NCI-H460 (cell line): ENCODE measurements at places on chromosomes 11 and 22.

DNA sequence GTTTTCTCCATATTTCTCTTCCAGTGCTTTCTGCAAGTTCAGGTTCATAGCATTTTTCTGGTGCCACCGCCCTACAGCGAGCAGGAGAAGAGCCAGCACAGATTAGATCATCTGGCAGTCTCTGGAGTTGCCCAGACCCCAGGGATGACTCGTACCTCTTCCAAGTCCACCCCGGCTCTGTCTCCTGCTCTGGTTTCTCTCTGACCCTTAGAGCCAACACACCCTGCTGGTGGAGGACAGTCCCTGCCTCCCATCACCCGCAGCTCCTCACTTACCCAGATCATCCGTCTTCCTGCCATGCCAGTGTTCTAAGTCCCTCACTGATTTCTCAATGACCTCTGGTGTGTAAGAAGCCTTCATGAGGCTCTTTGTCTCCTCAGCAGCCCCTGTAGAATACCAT, 28.0 kb downstream of the TST start:
- no peak for DNase-seq

DNA sequence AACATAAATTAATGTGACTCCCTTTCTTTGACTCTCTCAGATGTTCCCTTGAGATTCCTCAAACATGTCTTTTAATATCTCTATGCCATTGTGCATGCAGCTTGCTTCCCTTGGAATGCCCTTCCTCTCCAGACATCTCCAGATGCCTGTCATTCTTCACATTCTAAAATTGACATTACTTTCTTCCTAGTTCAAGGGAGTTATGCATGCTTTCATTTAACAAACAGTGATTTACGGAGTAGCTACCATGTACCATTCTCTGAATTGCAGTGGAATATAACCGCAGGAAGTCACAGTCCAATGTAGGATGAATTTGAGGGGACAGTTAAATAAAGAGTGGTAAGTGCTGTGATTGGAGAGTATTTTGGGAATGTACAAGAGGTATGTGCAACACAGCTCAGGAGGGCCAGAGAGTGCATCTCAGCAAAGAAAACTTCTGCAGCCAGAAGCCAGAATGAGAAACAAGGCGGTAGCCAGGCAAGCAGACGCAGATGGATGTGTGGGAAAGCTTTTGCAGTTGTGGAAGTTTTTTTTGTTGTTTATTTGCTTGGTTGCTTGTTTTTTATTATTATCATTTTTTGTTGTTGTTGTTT, 18.7 kb downstream of the MMP10 start:
- no peak for DNase-seq

DNA sequence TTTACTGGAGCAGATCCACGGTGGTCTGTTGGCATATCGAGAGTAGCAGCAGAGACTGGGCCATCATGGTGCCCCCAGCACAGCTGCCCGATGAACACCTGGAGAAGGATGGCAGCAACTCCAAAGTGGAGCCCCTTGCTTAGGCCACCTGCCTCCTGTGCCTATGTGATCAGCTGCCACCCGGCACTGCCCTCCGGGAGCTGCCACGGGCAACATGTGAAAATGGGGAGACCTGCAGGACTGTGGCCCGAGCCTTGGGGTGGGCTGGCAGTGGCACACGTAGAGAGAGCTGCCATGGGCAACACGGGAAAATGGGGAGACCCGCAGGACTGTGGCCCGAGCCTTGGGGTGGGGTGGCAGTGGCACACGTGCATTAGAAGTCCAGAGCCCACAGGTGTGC, 3.1 kb downstream of the FXYD2 start:
- no peak for DNase-seq

- DNase-seq = no peak
These were observed 250.6 kb upstream of the TENM4 start for GRCh38 chr11:79691445-79691844.

GRCh38 chr22:47231759-47232158, 469.3 kb downstream of the TBC1D22A start:
- no peak for DNase-seq

- DNase-seq = peak; percentile 8
These were observed 119.9 kb upstream of the TMEM45B start for GRCh38 chr11:129695571-129696308.

DNA sequence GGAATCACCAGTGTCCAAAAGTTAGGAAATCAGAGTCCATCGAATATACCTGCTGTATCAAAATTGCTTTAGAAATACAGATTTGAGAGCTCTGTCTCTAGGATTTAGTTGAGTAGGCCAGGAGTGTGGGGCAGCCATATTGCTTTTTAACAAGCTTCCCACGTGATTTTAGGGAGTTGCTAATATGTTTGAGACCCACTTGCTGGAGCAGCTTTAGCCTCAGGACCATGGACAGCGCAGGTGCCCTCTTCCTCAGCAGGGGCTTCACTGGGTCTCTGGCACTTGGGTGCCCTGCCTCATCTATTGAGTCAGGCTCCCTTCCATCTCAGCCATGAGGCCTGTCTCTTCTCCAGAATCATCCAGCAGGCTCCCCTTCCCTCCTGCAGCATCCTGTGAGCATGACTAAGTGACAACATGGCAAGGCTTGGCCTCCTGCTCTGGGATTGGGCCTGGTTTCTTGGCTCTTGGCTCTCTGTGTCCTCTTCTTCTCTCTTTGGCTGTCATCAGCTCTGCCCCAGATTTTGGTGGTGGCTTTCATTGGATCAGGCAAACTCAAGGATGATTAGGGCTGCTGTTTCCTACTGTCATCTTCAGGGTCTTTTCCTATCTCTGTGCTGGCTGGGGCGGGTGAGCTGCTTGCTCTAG, 70.0 kb downstream of the SGSM1 start:
- DNase-seq = peak; percentile 13

DNA sequence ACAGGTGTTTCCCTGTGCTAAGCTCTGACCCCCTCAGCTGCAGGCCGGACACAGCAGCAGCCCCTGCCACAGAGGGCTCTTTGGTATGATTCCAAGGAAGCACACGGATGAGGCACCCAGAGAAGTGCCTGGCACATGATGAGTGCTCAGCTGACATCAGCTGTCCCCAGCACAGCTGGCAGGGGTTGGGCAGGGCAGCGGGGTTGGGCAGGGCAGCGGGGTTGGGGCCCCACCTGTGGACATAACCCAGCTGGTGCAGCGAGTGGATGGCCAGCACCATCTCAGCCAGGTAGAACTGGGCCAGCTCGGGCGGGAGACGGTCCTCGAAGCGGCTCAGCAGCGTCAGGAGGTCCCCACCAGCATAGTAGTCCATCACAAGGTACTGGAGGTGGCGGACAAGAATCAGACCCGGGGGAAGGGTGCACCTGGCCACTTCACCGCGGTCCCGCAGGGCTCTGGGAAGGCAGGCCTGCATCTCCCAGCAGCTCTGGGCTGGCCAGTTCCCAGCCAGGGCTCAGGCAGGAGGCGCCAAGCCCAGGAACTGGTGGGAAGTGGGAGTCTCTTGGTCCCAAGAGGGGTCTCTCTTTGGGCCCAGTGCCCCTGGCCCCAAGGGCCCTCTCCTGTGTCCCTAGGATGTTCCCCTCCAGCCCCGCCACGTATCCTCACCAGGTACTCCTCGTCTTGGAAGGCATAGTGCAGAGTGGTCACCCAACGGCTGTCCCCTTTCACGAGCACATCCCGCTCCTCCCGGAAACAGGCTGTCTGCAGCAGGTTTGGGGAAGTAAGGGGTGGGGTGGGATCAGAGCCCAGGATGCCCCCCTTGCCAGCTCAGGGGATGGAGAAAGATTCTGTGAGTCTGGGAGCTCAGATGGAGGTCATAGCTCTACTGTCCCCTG, 4.3 kb downstream of the CDC42BPG start:
- DNase-seq = no peak

DNA sequence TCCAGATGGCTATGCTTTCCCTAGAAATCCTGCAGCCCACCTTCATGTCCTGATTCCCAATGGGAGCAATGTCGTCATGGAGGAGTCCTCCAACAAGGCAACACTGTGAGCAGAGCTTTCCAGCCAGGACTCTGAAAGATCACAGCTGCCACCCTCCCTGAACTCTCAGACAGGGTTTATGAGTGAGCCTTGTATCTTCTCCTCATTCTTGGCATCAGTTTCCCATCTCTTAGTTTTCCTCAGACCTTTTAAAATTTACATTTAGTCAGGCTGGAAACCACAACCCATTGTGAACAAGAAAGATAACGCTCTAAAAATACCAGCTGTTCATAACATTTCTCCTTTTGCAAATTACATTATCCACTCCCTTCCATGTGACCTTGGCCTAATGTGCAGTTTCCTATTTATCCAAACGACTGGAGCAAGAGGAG, 15.6 kb upstream of the LYVE1 start:
- DNase-seq = no peak

DNA sequence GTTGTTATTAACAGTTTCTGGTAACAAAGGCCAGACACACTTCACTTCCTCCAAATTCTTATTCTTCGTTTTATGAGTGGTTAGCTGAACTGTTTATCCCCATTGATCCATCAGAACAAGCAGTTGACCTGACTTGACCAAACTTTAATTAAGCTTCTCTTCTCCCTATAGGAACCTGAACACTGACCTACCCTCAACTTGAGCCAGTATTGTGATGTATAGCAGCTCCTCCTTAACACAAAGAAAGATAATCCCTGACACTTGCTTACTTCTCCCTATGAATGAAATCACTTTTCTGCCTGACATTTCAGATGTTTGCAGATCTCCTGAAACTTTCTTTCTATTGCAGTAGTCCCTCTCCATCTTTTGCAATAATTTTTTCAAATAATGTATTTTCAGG, 41.9 kb downstream of the ANO5 start:
- DNase-seq = no peak

GRCh38 chr11:43756575-43756974, 76.0 kb downstream of the HSD17B12 start:
- no peak for DNase-seq

GRCh38 chr11:41613326-41613725, 153.9 kb upstream of the LRRC4C start:
- DNase-seq = no peak

GRCh38 chr11:8768625-8769333, 86.2 kb downstream of the RPL27A start:
- DNase-seq = no peak

- peak; percentile 11 for DNase-seq
These were observed 55.3 kb upstream of the ALKBH3 start for GRCh38 chr11:43825217-43825816.

DNA sequence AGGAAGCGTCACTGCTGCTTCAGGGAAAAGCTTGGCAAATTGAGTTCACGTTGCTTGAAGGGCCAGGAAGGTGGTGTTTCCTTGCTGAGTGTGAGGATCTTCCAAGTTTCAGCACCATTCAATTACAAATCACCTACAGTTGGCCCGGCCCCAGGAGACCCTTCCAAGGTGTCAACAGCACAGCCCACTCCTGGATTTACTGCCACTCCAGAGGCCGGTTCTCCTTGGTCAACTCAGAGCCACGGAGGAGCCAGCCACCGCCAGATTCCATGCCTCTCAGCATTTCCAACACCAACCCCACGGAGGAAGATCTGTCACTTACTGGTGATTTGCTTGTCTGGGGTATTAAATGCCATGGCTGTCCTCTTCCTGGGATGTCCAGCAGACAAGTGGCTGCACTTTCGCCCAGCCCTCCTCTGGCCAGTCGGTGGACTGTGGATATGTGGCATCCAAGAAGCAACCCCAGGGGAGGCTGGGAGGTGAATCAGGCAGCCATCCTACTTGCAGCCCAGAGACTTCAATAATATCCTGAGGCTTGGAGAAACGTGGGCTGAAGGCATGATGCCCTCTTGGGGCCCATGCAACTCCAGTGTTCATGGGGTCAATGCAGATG, 74.1 kb upstream of the SHANK2 start:
- no peak for DNase-seq

- DNase-seq = no peak
These were observed 443.7 kb downstream of the TBC1D22A start for GRCh38 chr22:47206164-47206563.

- DNase-seq = peak; percentile 12
These were observed 43.6 kb upstream of the POU2AF1 start for GRCh38 chr11:111422494-111423249.

GRCh38 chr22:33438273-33438672, 380.1 kb upstream of the SYN3 start:
- peak; percentile 41 for DNase-seq

- DNase-seq = no peak
These were observed 15.9 kb downstream of the SEZ6L start for GRCh38 chr22:26185190-26185589.

GRCh38 chr22:44702479-44703198, 635 bp downstream of the PRR5 start:
- DNase-seq = no peak

GRCh38 chr22:19527861-19528417, 3.7 kb upstream of the CLDN5 start:
- DNase-seq = no peak

- no peak for DNase-seq
These were observed 4.4 kb upstream of the SYTL2 start for GRCh38 chr11:85815186-85815931.

DNA sequence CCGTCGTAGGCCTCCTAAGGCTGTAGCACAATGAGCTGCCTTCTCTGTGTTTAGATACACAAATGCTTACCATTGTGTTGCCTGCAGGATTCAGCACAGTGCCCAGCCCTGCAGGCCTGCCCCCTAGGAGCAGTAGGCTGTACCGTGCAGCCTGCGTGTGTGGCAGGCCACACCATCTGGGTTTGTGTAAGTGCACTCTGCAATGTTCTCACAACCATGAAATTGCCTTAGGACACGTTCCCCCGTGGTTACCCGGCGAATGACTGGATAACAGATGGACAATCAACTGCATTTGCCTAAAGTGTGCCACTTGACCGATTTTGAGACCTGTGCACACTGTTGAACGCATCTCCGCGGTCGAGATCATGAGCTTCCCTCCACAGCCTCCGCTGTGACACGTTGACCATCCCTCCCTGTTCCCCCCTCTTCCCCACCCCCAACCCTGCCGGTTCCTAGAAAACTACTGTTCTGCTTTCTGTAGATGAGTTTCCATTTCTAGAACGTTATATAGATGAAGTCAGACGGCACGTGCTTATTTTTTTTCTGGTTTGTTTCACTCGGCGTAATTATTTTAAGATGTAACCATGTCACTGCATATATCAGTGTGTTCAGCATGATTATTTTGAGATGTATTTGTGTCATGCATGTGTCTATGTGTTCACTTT, 22.2 kb upstream of the CTSD start:
- no peak for DNase-seq

DNA sequence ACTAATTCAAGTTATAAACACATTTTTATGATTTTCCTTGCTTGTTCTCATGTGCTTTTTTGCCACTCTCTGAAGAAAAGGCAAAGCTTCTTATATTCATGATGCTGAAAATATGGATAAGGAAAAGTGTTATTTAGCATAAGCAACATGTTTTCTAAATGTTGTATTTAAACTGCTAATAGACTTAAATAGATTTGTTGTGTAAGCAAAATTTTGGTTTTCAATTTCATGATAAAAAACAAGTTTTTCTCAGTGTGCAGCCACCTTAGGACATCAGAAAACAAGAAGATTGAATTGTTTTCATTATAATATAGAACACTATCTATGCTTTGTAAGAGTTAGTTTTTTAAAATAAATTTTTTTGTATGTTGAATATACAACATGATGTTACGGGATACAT, 2.3 kb downstream of the OR4A16 start:
- DNase-seq = no peak

- DNase-seq = no peak
These were observed 579.3 kb downstream of the BUD13 start for GRCh38 chr11:116193321-116194131.
